ENCODE measurements at places on chromosomes 7 and 10. TPM values are rescaled to one million over a fixed set of nuclear protein-coding genes. Genes with fewer than 3 reads are reported as not detected.

Gene GATA3
- total RNA-seq: 17.6 TPM

Gene EBF3
- 0.07 TPM for total RNA-seq

Gene AOAH
- total RNA-seq: not detected

GRCh38 chr7:144649120-144649519 is 186.7 kb downstream of the TPK1 start:
- H3K27ac ChIP-seq: no peak overlapping the region
- H3K27me3 ChIP-seq: no peaks in the 10 kb centered on the region
- no peak for DNase-seq
- no peak overlapping the region for H3K4me3 ChIP-seq

All from astrocyte (in vitro differentiated cells and primary cell).